ENCODE measurements at places on chromosomes 1 and 21.
A peak's percentile ranks its signal among the peaks of the same experiment; 100 is the strongest.

DNA sequence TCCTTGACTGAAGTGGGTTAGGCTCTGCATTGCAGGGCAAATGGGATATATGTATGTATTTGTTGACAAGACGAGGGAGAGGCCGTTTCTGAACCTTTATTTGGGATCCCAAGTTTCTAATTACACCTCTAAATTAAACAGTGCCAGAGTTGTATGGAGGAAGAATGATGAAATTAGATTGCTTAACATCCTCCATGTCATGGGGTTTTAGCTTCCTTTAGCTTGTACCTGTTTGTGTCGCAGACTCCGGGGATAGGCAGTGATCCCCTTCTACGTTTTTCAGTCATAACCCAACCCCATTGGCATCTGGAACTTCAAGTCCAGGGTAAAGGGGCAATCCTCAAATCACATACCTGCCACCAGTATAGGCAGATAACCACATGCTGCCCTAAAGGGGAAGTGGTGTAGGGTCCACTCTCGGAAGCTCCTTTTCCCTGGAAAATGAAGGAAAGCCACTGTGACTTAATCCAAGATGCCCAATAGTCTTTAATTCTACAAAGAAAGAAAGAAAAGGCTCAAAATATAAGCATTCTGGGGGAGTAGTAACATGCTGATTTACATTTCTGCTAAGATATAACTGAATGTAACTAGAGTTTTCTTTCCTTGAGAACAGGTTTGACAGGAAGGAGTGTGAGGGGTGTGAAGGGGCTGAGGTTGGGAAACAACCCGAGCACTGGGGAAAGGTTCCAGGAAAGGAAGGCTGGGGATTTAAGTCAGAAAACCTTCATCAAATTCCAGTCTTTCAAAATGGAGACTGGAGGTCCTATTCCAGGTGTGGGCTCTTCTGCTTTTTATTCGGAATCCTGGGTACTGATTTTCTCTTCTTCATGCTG, 77.6 kb downstream of the RGL1 start:
- DNase-seq, result no peak

DNA sequence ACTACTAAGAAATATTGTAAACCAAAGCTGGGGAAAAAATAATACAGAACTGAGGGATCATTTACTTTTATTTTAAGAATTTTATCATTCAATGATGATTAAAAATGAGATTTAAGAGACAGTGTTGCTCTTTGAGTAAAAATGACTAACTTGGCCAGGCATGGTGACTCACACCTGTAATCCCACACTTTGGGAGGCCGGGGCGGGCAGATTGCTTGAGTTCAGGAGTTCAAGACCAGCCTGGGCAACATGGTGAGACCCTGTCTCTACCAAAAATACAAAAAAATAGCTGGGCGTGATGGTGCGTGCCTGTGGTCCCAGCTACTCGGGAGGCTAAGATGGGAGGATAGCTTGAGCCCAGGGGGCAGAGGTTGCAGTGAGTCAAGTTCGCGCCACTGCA, 21.8 kb upstream of the PLEKHO1 start:
- no peak for DNase-seq

DNA sequence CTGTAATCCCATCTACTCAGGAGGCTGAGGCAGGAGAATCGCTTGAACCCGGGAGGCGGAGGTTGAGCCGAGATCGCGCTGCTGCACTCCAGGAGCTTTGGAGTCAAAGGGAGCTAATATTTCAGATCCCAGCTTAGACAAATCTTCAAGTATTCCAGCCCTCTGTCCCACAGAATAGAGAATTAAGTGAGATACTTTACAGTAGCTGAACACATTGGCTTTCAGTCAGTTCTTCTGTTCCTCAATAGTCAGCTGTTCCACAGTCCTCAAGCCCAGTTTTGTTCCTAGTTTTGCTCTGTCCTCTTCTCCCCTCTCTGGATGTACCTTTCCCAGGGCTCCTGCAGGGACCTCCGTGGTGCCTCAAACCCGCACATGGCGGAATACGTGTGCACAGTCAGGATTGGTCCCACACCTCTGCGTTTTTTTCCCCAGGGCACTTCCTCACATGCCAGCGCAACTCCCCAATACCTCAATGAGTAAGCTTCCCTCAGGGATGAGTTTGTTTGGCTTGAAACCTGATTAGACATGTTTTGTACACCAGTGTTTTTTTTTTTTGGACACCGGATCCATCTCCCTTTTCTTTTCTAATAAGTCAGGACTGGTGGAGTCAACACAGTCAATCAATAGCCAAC, 1.2 kb downstream of the MFN2 start:
- no peak for DNase-seq

- DNase-seq, result peak; percentile 43
These were observed 8.9 kb downstream of the VTCN1 start for GRCh38 chr1:117201808-117202207.

Measured in NCI-H226 (cell line).